ENCODE measurements at places on chromosomes 13 and 19.

- peak; percentile 70 for DNase-seq
These were observed at the start of gene SLITRK5 for GRCh38 chr13:87671031-87671752. Gene SLITRK5 (plus strand): TSS chr13:87671371. CDS start chr13:87675389, 4,018 bp downstream.

GRCh38 chr19:48878196-48879024 lies 6.2 kb downstream of the PPP1R15A start:
- no peak for DNase-seq

- no peak for DNase-seq
These were observed 723.2 kb downstream of the UQCRFS1 start for GRCh38 chr19:28489776-28490175.

- no peak for DNase-seq
These were observed 189.0 kb downstream of the LMO7 start for GRCh38 chr13:75825161-75825560.

GRCh38 chr19:37803249-37803840 lies 24.0 kb upstream of the ZNF573 start:
- no peak for DNase-seq

GRCh38 chr13:89150362-89150761 lies 1479.2 kb downstream of the SLITRK5 start:
- DNase-seq: no peak

- no peak for DNase-seq
These were observed 1692.9 kb upstream of the SLC10A2 start for GRCh38 chr13:104759069-104759468.
